Large intestine (tissue), 12 donors: ENCODE measurements at places on chromosomes 6 and 20. TPM values are rescaled to one million over a fixed set of nuclear protein-coding genes. Genes with fewer than 3 reads are reported as not detected.

The DACT2 gene
- 6.4 TPM for polyA plus RNA-seq

The CCN5 gene
- polyA plus RNA-seq: 0.09 TPM

The ZKSCAN8 gene
- 21.9 TPM for polyA plus RNA-seq

The AGER gene
- 14.9 TPM for polyA plus RNA-seq

The DEFB132 gene
- not detected for polyA plus RNA-seq

The OPRL1 gene
- polyA plus RNA-seq: 0.81 TPM

The SNRPB gene
- polyA plus RNA-seq: 143 TPM

The MYCT1 gene
- polyA plus RNA-seq: 8.5 TPM

The SLC2A10 gene
- polyA plus RNA-seq: 13.0 TPM

The HRH3 gene
- polyA plus RNA-seq: 0.33 TPM

The FAM162B gene
- 0.73 TPM for polyA plus RNA-seq

The LKAAEAR1 gene
- polyA plus RNA-seq: 0.19 TPM

The SIRPD gene
- polyA plus RNA-seq: 0.19 TPM

The DEFB124 gene
- 0.21 TPM for polyA plus RNA-seq

The SYNDIG1 gene
- 2.0 TPM for polyA plus RNA-seq

The ERVFRD-1 gene
- 1.3 TPM for polyA plus RNA-seq
